Inflammatory macrophage treated with lipopolysaccharide for 1 hour (primary cell): ENCODE measurements at places on chromosomes 12 and 14.

DNA sequence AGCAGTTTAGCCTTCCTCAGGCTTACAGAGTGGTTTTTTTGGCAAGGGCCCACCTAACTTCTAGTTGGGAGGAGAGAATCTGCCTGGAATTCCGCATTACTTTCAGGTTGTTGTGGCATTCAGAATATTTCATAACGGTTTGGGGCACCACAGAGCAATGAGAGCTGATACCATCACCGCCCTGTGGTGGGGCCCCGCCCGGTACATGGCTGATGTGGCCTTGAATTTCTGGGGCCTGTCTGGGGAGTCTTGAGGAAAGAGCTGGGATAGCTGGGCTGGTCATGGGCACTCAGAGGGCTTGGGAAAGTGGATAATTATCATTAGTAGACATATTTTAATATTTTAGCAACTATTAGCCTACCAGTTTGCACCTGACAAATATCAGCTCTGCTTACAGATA is 4.2 kb downstream of the TESPA1 start:
- DNase-seq: no peak

- DNase-seq: no peak
Observed at GRCh38 chr12:28180786-28181185, 9.5 kb upstream of the CCDC91 start.

DNA sequence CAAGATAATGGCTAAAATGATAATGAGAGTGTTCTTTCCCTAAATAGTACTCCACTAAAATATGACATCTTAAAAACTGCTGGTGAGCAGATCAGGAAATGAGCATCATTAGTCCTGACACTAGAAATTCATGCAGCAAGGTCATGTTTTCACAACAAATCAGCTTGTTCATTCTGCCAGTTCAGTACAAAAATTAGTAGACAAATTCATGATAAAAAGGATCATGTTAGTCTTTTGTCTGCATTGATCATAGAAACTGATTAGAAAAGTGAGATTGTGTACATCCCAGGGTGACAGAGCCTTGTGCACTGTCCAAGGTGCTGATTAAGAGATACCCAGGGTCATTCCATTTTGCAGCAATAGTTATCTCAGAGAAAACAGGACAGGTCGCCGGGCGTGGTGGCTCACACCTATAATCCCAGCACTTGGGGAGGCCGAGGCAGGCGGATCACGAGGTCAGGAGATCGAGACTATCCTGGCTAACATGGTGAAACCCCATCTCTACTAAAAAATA is 163.6 kb downstream of the RIMBP2 start:
- DNase-seq: no peak

DNA sequence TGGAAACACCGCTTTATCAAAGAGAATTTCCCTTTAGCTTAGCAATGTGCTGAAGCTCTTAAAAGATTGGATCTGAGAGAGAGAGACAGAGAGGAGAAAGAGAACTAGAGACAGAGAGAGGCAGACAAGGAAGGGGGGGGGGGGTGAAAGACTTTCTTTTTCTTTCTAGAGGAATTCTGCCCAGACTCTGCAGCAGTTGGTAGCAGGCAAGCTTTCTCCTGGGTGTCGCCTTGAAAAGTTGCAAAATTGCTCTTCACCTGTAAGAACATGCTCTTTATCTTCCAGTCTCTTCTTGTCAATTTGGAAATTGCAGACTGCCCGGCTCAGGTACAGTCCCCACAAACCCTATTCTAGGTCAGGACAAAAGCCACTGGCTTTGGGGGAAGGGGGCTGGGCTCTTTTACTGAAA is 2.9 kb upstream of the OTX2 start:
- no peak for DNase-seq

- DNase-seq: no peak
Observed at GRCh38 chr14:105492971-105493871, 2.2 kb downstream of the TEDC1 start.
